T-helper 2 cell treated with Interferon-gamma antibody and Interleukin-4, amounts not matched to agents 5 μg/mL and 100 μg/mL, for 36 hours (primary cell): ENCODE measurements at places on chromosomes 4 and X.
A peak's percentile ranks its signal among the peaks of the same experiment; 100 is the strongest.

DNA sequence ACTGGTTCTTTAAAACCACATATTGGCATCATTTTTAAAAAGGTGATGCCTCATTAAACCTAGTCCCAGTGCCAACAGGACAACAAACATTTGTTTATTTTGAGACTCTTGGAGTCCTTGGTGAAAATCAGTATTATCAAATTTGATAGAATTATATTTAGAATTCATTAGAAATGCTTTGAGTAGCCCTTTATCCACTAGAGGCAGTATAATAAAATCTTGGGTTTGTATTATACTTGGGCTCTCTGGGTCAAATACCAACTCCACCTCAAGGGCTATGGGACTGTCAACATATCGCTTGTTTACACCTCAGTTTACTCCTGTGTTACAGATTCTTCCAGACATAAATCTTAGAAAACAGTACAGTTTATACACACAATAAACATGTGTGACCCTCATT is 335.7 kb upstream of the FSTL5 start:
- DNase-seq, result no peak

- DNase-seq, result no peak
Measured at GRCh38 chr4:167966143-167966542, 126.2 kb upstream of the ANXA10 start.

DNA sequence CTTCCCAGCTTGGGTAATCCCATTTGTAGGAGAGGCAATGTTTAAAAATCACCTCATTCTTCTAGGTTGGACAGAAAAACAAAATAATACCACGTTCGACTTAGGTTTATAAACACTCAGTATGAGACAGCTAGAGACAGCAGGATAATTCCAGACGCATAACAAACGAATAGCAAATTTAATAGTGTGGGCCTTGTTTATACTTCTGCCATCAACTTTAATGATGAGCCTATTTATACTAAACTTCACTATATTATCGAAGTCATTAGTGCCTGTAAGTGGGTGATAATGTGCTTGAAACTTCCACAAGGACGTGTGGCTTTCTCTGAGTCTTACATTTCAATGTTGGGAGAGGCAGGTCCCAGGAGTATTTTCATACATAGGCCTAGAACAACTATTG is 255.7 kb upstream of the PPARGC1A start:
- DNase-seq, result no peak

DNA sequence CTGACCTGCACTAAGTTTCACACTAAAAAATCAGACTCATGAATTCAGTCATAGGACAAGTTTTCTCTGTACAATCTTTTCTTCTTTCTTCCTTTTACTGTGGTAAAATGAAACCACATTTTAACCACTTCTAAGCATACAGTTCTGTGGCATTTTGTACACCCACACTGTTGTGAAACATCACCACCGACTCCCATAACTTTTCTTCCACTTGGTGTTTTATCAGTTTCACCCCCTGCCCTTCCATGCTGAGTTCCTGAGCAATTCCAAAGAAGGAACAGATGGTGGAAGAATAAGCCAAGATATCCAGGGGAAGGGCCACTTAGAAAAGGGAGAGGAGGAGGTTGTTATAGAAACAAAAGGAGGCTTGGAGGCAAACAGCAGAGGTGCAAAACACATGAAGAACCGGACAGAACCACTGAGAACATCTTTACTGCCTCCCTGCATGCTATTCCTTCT is 22.6 kb downstream of the SLC25A4 start:
- peak; percentile 29 for DNase-seq

DNA sequence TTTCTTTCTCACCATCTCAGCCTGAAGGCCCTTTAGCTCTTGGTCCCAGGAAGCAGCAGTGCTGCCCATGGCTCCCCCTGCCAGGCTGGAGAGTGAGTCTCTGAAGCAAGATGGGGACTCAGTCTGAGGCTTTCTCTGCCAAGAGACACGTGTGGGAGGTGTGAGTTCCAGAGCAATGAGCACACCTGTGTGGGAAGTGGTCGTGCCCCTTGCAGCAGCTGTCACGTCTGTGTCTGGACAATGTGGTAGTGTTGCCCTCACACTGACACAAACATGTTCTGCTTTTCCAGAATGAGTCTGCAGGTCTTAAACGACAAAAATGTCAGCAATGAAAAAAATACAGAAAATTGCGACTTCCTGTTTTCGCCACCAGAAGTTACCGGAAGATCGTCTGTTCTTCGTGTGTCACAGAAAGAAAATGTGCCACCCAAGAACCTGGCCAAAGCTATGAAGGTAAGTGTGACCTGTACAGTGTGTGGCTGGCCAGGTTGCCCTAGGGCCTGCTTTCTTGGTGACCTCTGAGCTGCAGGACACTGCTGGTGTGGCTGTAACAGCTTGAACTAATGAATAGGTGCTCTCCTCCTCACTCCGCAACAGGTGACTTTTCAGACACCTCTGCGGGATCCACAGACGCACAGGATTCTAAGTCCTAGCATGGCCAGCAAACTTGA is 1.9 kb downstream of the TACC3 start:
- DNase-seq, result peak; percentile 49

DNA sequence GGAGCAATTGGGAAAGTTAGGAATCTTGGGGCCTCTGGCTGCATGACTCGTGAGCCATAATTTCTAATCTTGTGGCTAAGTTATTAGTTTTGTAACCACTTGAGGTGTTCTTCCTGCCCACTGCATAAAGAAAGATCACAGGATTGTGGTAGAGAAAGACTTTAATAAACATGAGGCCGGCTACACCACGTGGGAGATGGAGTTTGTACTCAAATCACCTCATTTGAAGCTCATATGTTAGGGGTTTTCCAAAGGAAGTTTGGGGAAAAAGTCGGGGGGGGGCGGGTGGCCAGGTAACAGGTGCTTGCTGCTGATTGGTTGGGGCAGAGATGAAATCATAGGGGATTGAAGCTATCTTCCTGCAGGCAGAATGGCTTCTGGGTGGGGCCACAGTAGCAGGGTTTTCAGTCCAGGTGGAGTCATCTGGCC is 287.8 kb downstream of the ZNF674 start:
- no peak for DNase-seq

- no peak for DNase-seq
Measured at GRCh38 chr4:88722828-88723227, 25.2 kb upstream of the NAP1L5 start.

DNA sequence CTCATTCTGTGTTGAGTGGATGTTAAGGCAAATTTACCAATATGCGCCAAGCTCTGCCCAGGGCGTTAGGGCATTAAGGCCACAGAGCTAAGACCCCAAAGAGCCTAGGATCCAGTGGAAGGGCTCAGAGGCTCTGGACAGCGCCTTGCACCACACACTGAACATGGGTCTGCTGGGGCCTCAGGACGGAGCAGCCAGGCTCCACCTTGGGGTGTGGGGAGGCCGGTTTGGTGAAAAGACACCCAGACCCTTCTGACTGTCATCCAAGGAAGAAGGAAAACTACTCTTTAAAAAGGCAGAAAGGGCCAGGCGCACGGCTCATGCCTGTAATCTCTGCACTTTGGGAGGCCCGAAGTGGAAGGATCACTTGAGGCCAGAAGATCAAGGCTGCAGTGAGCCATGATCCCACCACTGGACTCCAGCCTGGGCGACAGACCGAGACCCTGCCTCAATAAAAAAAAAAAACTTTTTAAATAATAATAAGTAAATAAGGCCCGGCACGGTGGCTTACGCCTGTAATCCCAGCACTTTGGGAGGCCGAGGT is 1.3 kb upstream of the MRFAP1 start:
- DNase-seq, result no peak

- no peak for DNase-seq
Measured at GRCh38 chr4:161907590-161907955, 256.2 kb downstream of the FSTL5 start.

DNA sequence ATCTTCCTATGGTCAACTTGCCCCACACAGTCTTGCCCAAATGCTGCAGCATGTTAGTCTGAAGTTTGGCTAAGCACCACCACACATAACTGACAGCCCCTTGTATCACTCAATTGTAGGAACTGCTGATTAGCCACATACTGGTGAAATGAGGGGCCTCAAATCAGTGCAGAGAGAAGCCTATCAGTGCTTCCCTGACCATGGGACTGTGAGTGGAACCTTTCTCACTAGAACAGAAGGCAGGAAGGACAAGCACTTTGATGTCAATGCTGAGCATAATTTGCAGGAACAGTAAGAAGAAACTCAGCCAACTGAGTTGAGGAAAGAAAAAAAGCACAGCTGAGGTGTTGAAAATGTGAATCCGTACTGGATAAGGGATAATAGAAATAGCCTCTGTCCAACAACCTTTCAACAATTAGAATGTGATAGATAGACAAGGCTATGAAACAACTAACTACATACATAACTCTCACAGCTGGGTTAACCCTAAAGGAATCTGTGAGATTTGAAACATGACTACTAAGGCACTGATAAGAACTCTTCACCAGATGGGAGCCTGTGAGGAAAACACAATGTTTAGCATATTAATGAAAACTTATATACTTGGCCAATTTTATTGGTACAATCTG is 136.6 kb upstream of the SH3RF1 start:
- DNase-seq, result no peak

- no peak for DNase-seq
Measured at GRCh38 chr4:3304831-3305609, 12.2 kb downstream of the RGS12 start.

GRCh38 chr4:7190691-7191545 is 1.4 kb upstream of the SORCS2 start:
- DNase-seq, result no peak

DNA sequence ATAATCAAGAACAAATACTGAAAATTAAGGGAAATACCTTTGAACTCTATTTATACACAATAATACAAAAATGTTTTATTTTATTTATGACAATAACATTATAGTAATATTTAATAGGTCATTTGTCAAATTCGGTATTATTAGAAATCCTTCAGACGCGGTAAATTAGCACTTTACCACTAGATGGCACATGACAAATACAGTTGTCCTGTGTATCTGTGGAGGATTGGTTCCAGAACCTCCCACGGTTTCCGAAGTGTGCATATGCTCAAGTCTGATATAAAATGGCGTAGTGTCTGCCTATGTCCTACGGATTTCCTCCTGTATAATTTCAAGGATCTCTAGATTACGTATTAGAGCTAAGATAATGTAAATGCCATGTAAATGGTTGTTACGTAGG is 8.1 kb upstream of the LINC00632 start:
- DNase-seq, result no peak

GRCh38 chrX:10015723-10016518 is 48.8 kb downstream of the CLDN34 start:
- DNase-seq, result no peak

DNA sequence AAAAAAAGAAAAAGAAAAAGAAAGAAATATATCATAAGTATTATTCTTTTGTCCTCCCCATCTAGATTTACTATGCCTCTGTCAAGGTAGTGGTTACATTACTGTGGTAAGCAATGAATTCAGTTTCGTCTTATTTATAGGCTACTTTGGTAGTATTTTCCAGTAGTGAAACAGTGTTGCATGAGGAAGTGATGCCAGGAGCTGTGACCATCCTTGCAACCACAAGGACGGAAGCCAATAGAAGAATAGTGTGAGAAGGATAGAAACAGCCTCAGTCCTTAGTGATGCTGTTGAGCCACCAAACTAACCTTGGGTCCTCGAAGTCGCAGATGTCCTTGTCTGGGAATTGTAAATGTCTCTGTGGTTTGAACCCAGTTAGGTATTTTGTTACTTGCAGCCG is 328.5 kb downstream of the PPP3CA start:
- no peak for DNase-seq

DNA sequence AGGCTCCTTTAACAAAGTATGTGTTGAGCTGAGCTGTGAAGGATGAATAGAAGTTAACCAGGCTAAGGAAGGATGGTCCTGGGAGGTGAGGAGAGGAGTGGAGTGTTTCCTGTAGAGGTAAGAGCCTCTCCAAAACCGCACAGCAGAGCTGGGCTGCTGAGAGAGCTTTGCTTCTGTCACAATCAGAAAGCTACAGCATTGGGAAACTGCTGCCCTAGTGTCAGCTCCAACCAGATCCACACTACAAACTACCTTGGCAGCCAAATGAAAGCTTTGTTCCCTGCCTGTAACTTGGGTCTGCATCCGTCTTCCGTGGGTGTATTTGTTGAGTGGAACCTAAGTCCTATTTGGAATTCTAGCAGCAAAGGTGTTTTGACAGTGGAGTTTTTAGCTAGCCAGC is 91.8 kb downstream of the REPS2 start:
- DNase-seq, result no peak

DNA sequence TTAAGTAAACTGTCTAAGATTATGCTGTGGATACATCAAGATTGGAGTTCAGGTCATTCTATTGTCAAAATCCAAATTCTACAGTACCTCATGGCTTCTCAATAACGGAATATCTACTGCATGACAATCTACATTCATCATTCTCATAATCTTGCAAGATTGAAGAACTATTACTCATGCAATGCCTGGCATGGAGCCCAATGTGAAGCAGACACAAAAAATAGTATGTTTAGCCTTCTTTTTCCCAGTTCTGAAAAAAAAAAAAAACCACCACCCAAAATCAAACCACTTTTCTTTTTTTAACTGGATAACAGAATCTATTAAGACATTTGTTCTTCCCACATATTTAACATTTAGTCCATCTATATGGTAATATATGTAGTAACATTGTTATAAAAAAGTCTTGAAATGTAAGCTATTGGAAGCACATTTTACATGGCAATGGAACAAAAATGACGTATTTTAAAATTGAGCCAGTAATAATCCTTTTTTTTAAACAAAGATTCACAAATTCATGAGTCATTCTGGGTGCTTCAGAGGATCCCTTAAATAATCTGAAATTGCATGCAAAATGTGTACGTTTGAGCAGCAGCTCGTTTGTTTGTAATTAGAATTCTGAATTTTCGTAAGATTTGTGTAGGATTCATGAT is 232.2 kb upstream of the FMR1 start:
- no peak for DNase-seq

DNA sequence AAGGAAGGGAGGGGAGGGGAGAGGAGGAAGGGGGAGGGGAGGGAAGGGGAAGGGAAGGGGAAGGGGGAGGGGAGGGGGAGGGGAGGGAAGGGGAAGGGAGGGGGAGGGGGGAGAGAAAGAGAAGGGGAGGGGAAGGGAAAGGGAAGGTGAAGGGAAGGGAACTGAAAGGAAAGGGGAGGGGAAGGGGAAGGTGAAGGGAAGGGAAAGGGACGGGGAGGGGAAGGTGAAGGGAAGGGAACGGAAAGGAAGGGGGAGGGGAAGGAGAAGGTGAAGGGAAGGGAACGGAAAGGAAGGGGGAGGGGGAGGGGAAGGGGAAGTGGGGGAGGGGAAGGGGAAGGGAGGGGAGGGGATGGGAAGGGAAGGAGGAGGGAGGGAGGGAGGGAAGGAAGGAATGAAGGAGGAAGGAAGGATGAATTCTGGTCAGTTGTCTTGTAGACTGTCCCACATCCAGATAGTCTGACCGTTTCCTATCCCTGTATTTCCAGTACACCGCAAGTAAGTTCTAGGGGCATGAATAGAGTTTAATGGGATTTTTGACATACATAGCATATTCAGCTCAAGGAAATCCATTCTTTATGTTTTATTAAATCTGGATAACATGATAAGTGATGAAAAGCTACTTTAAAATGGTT is 20.4 kb downstream of the HERC5 start:
- no peak for DNase-seq
